NCI-H1092 (cell line): ENCODE measurements at places on chromosomes 1 and 21.

DNA sequence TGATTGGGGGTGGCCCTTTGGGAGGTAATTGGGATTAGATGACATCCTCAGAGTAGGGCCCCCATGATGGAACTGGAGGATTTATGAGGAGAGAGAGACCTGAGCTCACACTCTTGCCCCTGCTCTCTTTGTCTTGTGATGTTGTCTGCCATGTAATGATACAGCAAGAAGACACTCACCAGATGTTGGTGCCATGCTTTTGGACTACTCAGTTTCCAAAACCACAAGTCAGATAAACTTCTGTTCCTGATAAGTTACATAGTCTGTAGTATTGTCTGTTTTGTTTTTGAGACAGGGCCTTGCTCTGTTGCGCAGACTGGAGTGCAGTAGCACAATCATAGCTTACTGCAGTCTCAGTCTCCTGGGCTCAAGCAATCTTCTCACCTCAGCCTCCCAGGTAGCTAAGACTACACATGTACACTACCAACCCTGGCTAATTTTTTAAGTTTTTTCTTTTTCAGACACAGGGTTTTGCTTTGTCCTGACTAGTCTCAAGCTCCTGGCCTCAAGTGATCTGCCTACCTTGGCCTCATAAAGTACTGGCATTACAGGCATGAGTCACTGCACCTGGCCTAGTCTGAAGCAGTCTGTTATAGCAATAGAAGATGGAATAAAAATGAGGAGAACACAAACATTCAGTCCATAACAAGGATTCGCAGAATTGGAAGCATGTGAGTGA lies 115.0 kb upstream of the GALNT2 start:
- DNase-seq = no peak

GRCh38 chr1:27591622-27592021 lies 12.3 kb downstream of the AHDC1 start:
- peak; percentile 28 for DNase-seq

GRCh38 chr1:108896146-108897145 lies 19.7 kb downstream of the GPSM2 start:
- no peak for DNase-seq

DNA sequence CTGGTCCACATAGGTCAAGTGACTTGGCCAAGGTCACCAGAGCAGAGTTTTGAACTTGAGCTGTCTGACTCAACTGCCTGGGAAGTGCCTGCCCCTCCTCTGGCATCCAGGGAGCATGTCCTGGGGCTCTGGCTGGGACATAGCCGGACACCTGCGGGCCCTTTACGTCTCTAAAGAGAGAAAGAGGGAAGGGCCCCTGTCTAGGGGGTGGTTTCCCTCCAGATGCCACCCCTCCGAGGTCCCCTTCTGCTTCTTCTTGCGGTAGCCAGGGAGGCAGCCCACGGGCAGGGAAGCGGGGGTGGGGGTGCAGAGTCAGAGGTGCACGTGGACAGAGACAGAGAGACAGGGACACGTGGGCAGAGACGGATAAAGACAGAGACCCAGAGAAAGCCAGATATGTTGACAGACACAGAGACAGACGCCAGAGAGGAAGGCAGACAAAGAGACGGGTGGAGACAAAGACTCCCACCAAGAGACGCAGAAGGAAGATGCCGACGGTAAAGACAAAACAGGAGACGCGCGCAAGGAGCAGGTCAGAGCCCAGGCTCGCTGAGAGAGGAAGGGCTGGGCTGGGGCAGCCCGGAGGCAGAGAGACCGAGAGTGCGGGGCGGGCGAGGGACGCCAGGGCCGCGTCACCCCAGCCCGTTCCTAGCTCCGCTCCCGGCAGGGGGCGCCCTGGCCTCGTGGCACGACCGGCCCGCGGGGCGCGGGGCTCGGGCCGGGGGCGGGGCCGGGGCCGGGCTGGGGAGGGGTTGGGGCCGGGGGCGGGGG lies 458 bp upstream of the ALPL start:
- peak; percentile 53 for DNase-seq

DNA sequence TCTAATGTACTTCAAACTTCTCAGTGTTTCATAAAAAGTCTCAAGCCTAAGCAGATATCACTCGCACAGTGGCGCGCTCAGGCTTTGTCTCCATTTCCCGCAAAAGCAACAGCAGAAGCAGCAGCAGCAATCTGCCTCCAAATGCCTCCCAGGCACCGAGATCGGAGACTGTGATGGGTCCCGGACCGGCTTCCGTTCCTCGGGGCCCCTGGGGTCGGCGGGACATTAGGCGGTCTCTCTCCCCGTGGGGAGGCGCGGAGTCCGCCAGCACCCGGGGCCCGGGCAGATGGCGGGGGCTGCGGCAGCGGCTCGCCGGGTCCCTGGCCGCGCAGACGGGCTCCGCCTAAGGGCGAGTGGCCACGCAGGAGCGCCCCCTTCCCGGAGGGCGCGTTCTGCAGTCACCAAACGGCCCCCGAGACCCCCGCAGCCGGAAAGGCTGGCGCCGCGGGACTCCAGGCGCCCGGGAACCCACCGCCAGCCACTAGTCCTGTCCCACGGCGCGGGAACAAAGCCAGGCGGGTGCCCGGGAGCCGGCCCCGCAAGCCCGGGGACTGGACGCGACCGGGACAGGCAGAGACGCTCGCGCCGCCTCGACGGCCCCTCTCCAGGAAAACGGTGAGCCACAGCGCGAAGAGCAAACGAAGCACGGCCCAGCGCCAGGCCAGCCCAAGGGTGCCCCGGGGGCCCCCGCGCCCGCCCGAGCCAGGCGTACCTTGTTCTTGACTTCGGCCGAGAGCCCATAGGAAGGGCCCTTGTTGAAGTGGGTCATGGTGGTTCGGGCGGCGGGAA lies 590 bp downstream of the CNN3 start:
- DNase-seq = peak; percentile 45

- no peak for DNase-seq
Measured at GRCh38 chr1:109944541-109944940, 33.9 kb downstream of the CSF1 start.

GRCh38 chr1:182556279-182556678 lies 32.8 kb downstream of the RNASEL start:
- no peak for DNase-seq

GRCh38 chr1:50783286-50783685 lies 176.8 kb downstream of the FAF1 start:
- DNase-seq = no peak

- DNase-seq = no peak
Measured at GRCh38 chr1:87167848-87168525, 160.7 kb upstream of the LMO4 start.

- DNase-seq = no peak
Measured at GRCh38 chr1:177567393-177567792, 396.6 kb downstream of the BRINP2 start.

DNA sequence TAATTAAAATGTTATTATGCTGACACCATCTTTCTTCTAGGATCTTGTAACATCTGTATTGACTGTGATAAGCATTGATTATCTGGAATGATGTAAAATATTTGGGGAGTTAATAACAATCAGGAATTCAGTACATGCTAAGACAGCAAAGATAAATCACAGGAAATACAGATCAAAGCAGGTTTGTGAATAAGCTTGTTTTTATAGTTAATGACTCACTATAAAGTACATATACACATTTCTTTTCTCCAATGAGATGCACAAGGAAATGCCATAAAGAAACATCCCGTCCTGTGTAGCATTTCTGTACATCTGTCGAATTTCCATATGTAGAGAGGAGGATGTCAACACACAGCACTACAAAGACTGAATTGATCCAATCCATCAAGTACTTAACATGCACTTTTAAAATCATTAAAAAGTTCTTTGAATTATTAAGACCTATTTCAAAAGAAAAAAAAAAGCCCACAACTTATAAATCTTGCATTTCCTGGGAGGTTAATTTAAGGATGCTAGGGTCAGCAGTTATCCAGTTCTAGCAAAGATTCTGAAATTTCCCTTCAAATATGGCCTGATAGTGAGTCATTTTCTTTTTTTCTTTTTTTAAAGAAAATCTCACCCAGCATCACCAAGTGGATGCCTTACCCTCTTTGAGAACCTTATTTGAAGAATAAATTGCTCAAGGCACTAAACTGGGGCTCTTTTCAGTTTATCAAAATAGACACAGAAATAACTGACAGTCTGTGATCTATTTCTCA lies 243.2 kb upstream of the NR5A2 start:
- no peak for DNase-seq

- DNase-seq = no peak
Measured at GRCh38 chr1:197989058-197989457, 71.9 kb downstream of the LHX9 start.

- DNase-seq = no peak
Measured at GRCh38 chr1:13860031-13860430, 160.0 kb downstream of the PRDM2 start.

DNA sequence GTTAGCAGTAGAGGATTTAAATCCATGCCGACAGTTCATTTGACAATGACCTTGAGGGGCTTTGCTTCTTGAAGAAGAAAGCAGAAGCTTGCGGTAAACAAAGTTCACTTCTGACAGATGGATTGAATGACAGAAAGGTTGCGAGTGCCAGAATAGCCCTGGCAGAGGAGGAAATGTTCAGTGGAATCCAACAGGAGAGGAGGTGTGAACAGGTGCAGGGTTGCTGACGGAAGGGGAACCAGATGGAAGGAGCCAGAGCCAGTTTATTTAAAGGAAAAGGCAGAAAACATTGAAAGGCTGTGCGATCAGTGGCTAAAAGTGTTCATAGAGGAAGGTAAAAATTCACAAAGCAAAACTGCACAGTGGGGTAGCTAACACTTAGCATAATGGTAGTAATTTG lies 141.0 kb downstream of the SDCCAG8 start:
- DNase-seq = no peak

DNA sequence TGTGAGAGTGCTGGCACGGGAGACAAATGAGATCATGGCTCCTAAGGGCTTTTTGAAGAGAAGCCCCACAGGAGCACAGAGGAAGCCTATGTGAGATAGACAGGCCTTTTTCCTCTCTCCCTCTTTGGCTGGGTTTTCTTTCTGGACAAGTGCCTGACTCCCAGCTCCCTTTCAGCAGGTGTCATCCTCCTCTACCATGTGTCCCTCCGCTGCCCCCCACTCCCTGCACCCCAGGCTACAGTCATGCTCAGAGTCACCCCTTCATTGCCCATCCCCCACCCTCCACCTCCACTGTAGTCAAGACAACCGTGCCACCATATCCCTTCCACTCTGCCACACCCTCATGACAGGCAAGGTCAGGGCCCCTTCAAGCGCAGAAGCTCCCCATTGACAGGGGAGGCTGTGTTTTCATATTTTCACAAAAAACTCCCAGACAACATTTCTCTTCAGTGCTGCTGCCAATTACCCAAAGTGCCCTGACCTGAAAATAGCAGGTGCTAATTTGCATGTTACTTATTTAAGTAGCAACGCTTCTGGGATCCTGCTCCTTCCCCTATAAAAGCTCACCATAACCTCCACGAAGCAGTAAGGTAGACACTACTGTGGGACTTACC lies 92.1 kb upstream of the IPO9 start:
- no peak for DNase-seq

DNA sequence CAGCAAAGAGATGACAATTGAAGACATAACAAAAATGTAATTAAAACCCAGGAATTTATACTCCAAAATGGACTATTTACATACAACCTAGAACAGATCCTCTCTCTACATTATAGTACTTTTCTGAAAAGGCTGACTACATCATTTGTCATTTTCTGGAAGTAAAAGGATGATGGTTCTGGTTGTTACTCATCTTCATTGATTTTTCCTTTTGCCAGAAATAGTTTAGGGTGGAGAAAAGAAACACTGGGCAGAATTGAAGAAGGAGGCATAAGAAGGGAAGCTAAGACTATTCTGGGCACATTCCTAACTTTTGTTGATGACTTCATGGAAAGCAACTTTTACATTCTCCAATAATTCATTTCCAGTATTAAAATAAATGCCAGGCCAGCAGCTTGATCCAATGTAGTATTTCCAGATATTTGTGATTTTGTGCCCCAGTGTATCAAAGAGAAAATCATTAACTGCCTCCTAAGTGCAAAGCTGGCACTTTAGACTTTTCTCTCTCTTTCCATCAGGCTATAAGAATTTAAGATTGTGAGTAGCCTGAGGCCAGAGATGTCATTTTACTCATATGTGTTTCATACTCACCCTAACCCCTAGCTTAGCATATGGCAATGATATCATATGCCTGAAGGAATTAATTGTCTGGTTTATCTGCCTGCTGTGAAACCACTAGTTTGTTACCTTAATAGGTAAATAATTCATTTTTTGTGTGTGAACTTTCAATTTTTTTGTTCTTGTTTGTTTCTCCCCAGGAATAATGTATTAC lies 369.5 kb upstream of the LYPLAL1 start:
- no peak for DNase-seq
